ENCODE measurements at places on chromosomes 1 and 21.

DNA sequence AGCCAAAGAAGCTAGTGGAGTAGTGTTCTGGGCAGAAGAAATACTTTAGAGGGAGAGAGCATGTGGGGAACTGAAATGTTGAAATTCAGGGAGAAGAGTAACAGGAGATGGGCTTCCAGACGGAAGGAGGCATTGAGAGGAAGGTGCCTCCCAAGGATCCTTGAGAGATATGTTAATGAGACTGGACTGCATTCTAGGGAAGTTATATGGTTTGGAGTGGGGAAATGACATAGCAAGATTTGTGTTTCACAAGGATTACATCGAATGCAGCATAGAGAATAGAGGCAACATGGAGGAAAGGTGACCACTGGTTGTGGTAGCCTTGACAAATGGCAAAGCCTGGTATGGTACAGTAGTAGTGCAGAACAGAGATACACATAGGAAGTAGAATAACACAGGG is 160.5 kb upstream of the HMCN1 start:
- DNase-seq = no peak

DNA sequence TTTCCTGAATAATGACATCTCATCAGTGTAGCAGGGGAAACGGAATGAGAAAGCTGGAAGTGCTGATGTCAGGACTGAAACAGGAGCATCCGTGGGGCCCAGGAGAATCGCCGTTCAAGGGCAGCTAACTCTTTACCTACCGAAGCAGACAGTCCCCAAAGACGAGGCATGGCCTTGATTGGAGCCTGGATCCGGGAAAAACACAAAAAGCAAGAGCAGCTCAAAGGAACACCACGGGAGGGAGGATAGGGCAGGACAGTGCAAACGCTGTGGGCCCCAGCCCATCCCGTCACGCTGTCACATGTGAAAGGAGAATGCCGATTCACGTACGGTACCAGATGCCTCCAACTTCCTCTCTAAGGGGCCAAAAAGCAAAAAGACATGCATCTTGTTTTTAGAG is 34.9 kb downstream of the WNT9A start:
- DNase-seq = no peak

DNA sequence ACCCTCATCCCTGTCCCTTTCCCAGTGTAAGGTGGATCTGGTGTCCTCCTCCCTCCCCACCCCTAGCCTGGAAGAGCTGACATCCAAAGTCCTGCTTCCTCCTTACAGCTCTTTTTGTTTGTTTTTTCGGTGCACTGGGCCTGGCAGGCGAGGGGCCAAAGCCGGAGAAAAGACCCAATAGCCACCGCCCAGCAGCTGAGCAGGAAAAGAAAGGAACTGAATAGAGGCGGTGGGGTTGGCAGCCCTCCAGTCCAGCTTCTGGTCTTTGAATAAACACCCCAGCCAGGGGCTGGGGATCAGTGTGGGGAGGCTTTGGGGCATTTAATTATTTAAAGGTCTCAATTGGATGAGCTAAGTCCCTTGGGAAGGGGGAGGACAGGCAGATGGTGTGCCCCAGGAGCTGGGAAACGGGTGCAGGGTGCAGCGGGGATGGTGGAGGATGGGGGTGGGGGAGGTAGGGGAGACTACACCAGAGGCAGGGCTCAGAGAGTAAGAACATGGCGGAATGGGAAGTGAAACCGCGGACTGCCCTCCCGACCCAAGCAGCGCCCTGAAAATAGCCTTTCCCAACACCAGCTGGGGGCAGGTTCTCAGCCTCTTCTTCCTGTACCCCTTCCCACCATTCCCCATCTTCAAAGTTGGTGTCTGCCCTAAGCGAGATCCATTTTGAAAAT is 20.2 kb downstream of the BTG2 start:
- no peak for DNase-seq

DNA sequence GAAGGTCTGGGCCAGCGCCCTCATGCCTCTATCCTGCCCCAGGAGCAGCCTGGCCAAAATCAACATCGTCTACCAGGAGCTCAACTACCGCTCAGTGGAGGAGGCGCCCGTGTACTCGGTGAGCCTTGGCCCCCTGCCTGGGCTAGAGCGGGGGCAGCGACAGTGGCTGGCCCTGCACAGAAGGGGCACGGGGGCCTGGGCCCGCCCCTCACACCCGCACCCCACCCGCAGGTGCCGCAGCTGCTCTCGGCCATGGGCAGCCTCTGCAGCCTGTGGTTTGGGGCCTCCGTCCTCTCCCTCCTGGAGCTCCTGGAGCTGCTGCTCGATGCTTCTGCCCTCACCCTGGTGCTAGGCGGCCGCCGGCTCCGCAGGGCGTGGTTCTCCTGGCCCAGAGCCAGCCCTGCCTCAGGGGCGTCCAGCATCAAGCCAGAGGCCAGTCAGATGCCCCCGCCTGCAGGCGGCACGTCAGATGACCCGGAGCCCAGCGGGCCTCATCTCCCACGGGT is 10.8 kb downstream of the SCNN1D start:
- no peak for DNase-seq

- no peak for DNase-seq
Measured at GRCh38 chr1:44016890-44017400, 14.3 kb downstream of the SLC6A9 start.

GRCh38 chr1:103517380-103518047 is 8.0 kb upstream of the RNPC3 start:
- no peak for DNase-seq

GRCh38 chr1:153848805-153849204 is 73.6 kb downstream of the SLC27A3 start:
- no peak for DNase-seq

DNA sequence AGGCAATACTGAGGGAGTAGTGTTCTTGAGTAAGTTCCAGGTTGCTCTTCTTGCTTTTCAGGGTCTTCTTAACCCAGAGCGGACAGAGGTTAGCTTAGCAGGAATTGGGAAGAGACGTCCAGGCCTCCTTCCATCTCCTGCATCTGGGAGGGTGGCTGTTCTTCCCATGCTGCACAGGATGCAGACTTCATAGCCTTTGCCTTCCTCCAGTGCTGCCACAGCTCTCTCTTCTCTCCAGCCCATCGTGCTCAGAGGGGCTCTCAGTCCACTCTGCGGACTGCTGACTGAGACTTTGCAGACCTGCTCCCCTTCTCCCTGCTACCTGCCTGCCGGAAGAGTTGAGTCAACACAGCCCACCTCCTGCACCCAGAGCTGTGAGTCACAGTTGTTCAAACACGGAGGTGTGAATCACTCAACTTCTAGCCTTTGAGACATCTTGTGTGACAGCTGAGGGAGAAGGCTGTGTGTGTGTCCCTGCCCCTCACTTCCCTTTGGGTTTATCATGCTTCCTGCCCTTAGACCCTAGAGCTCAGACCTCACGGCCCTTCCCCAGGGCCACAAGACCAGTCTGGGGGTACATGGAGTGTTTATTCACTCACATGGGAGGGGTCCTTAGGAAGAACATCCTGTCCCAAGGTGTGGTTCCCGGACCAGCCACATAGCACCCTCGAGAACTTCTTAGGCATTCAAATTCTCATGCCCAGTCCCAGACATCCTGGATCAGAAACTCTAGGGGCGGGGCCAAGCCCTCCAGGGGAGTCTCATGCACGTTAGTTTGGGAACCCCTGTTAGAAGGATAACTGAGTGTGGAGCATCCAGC is 158.3 kb upstream of the CACNA1E start:
- DNase-seq = no peak

DNA sequence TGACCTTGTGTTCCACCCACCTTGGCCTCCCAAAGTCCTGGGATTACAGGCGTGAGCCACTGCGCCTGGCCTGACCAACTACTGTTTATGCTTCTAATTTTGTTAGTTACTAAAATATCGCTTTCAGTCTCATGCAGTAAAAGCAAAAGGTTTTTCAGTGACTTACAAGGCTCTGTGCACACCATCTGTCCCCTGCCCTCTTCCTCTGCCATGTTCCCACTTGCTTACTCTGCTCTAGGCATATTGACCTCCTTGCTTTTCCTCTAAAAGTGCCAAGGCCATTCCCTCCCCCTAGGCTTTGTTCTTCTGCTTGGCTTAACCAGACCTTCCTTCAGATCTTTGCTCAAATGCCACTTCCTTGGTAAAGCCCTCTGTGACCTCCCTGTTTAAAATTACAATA is 276.9 kb downstream of the KIF26B start:
- DNase-seq = no peak

DNA sequence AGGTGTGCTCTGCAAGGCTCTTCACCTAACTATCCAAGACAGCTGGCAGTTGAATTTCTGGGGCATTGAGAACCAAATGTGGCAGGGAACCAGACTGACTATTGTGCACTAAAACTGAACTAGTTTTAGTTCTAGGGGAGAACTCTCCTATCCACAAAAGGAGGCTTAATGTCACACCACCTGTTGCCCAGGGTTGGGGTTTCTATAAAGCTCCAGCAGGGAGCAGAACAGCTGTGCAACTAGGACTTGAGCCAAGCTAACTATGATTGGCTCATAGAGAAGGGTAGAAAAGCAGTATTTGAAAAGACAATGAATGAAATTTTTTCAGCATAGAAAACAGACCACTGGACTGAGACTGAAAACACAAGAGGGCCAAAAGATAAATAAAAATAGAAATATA is 53.3 kb upstream of the FGGY start:
- DNase-seq = no peak

DNA sequence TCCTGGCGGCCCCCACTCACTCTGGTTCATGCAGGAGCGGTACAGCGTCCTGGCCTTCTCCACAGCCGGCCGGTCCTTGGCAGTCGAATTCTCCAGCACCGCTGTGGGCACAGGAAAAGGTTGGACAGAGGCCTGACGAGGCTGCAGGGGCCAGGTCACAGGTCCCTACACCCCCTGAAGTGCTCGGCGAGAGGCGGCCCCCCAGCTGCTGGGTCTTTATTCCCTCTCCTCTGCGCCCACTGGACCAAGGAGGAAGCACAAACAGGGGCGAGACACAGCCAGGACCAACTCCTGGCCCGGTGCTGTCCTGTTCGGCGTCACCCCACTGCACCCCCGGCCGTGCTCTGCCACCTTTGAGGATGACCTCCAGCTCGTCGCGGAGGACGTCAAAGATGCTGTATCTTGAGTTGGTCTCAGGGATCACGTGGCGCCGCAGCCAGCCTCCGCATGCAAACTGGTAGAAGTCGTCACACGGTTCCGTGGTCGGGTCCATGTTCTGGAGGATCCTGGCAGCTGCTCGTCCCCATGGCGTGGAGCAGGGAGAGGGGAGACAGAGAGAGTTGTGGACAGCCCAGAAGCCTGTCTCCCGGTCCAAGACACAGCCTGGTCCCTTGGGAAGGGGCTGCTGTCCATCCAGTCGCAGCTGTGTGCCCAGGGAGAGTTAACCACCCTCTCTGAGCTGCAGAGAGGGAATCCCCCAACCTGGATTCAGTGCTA is 22.9 kb downstream of the PRXL2B start:
- DNase-seq = no peak

DNA sequence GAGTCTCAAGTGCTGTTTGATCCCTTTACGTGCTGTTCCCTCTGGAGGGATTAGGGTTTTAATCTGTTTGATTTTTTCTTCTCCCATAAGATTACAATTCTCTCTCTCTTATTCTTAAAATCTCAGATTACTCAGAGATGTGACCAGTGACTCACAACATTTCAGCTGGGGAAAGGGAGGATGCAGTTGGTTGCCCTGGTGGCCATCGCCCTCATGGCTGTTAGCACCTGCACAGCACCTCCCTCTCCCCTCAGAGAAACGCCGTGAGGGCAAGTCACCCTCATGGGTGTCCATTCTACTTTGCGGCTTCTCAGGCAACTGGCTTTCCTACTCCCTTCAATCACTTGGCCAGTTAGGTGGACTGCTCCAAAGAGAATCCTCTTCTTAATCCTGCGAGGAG is 42.4 kb upstream of the KCNA3 start:
- no peak for DNase-seq

- DNase-seq = no peak
Measured at GRCh38 chr1:38817267-38818174, 42.1 kb downstream of the RRAGC start.

DNA sequence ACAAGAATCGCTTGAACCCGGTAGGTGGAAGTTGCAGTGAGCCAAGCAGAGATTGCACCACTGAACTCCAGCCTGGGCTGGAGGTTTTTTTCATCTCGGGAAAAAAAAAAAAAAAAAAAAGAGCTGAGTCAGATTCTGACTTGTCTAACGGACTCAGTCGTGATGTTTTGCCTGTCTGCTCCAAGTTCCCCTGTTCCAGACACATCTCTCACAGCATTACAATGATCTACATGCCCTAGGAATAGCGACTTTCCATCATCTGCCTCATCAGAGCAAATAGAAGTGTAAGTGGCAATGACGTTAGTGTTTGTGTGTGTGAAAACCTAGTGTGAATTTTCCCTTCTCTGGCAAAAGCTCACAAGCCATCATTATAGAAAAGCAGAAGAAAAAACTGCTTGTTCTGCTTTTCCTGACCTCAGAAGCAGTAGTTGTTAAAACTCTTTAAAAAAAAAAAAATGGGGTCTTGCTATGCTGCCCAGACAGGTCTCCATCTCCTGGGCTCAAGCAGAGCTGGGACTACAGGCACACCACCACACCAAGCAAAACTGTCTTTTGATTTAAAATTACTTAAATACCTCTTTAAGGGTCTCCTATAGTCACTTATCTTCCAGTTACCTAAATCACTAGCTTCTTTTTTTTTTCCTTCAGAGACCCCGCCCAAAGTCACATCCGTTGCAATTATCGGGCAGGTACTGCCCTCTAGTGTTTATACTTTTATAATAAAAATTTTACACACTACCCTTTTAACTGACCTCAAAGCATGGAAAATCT is 37.3 kb downstream of the PLEKHO1 start:
- DNase-seq = no peak

DNA sequence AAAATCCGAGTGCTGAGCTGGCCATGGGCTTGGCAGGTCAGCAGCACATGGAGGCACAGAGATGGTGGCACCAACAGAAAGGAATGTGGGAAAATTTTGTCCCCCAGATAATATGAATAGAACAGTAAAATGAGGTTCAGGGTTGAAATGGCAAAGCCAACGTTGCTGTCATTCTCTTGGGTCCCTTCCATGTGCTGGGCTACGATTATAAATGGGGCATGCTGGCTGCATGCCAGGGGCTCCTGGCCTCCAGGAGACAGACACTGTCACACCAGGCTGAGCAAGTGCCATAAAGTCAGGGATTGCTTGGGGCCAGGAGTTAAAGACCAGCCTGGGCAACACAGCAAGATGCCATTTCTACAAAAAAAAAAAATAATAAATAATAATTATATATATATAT is 77.1 kb downstream of the TOMM20 start:
- DNase-seq = no peak

- no peak for DNase-seq
Measured at GRCh38 chr21:36211660-36212512, 55.3 kb downstream of the DOP1B start.

- DNase-seq = no peak
Measured at GRCh38 chr1:194338241-194338948, 1152.0 kb upstream of the B3GALT2 start.

DNA sequence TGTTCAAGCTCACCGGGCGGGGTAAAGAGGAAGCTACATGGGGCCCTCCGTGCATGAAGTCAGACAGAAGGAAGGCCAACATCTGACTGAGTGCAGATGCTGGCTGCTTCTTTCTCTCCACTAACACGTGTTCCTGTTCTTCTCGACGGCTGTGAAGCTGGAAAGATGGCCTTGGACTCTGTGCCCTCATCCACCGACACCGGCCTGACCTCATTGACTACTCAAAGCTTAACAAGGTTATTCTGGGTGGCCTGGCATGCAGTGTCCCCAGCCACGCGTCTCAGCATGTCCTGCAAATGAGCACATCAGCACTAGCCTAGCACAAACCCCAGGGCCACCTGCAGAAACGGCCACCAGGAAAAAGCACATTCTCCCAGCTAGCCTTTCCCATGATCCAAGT is 41.2 kb downstream of the ACTN2 start:
- no peak for DNase-seq
